ENCODE measurements at places on chromosomes 11 and 22. TPM values are rescaled to one million over a fixed set of nuclear protein-coding genes. Genes with fewer than 3 reads are reported as not detected.

DNA sequence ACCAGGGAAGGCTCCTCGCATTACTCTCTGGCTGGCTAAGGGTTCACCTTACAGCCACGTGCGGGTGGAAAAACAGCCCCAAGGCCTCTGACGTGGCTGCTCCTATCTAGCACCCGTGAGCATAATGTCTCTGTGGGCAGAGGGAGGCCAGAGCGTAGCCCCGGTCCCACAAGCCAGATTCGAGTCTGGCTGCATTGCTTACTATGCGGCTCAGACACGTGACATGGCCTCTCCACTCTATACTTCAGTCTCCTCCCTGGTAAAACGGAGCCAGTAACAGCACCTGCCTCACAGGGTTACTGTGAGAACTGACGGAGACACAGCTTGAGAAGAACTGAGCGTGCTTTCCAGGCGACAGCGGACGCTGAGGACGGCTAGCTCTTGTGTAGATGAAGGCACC, 105.8 kb upstream of the BID start:
- no peaks in the 10 kb centered on the region for H3K4me1 ChIP-seq
- DNase-seq, result no peak
- H3K27me3 ChIP-seq, result no peaks in the 10 kb centered on the region
- H3K27ac ChIP-seq, result no peak overlapping the region
- no peaks in the 10 kb centered on the region for H3K36me3 ChIP-seq

Gene ILK
- total RNA-seq, result 336 TPM

DNA sequence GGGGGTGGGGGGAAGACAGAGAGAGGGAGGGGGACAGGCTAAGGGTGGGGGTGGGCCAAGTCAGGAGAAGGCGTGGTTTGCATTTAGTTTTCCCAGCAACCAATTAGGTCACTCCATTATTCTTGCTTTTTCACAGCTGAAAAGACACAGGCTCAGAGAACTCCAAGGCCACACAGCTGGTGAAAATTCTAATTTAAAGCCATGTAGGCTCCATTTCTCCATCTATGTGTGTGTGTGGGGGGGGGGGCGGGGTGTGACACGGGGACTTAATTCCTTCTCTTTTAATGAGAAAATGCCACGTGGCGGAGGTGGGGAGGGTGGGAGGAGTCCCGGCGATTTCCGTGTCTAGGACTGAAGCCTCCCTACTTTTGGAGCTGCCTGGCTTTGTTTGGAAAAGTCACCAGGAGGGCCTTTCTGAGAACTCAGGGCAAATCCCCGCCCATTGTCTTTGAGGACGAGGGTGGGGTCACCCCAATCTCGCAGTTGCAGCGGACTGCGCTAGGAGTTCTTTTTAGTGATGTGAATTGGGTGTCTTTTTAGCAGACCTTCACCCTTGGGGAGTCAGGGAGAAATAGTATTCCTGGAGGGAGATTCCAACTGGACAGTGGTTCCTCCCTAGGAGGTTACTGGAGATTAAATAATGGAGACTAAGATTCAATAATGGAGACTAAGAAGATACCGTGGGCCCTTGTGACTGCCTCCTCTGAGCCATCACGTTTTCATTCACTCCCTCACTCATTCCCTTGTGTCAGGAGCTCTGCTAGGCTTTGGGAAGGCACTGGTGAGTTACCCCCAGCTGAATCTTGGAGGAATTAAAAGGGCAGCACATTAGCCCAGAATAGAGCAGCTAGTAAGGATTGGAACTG, 36.4 kb upstream of the PTPRJ start:
- H3K27me3 ChIP-seq, result no peaks in the 10 kb centered on the region
- H3K27ac ChIP-seq, result no peak overlapping the region
- H3K4me1 ChIP-seq, result no peaks in the 10 kb centered on the region

DNA sequence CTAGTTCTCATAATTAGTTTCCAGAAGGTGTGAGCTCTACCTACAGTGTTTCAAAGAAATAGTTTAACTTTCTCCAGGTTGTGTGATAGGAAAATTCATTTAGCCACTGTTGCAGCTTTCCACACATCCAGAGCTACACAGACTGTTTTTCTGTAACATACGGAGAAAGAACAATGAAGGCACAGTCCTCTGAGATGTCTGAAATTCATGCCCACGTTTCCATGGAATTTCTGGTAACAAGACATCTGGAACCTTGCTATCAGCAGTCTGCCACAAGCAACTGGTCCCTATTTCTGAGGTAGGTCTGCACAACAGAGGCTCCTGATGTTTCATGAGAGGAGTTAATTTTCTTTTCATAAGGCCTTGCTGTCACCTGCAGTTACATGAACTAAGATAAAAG, 273.3 kb upstream of the C11orf87 start:
- no peak for DNase-seq
- no peak overlapping the region for H3K27ac ChIP-seq
- H3K4me1 ChIP-seq, result no peaks in the 10 kb centered on the region
- H3K27me3 ChIP-seq, result no peaks in the 10 kb centered on the region
- H3K36me3 ChIP-seq, result no peaks in the 10 kb centered on the region

GRCh38 chr11:26229981-26230380, 101.9 kb upstream of the ANO3 start:
- H3K4me3 ChIP-seq, result no peak overlapping the region
- no peaks in the 10 kb centered on the region for H3K36me3 ChIP-seq
- H3K4me1 ChIP-seq, result no peaks in the 10 kb centered on the region
- no peak for DNase-seq

Gene SLC6A5
- total RNA-seq, result not detected

Gene MPZL3
- total RNA-seq, result 1.9 TPM

Gene KCTD14
- 10.6 TPM for total RNA-seq

Gene OR8H3
- total RNA-seq, result not detected

DNA sequence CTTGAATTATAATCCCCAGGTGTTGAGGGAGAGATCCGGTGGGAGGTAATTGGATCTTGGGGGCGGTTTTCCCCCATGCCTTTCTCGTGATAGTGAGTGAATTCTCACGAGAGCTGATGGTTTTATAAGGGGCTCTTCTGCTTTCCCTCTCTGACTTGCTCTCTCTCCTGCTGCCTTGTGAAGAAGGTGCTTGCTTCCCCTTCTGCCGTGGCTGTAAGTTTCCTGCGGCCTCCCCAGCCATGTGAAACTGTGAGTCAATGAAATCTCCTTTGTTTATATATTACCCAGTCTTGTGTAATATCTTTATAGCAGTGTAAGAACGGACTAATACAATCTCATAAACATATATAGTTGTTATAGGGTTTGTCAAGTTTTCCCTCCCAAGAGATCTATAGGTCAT, 32.8 kb downstream of the KCNE3 start:
- H3K4me1 ChIP-seq, result no peaks in the 10 kb centered on the region
- H3K36me3 ChIP-seq, result no peaks in the 10 kb centered on the region
- H3K27ac ChIP-seq, result no peak overlapping the region
- H3K4me3 ChIP-seq, result no peak overlapping the region
- no peaks in the 10 kb centered on the region for H3K27me3 ChIP-seq

Gene WBP2NL
- not detected for total RNA-seq

Gene KRTAP5-10
- not detected for total RNA-seq

DNA sequence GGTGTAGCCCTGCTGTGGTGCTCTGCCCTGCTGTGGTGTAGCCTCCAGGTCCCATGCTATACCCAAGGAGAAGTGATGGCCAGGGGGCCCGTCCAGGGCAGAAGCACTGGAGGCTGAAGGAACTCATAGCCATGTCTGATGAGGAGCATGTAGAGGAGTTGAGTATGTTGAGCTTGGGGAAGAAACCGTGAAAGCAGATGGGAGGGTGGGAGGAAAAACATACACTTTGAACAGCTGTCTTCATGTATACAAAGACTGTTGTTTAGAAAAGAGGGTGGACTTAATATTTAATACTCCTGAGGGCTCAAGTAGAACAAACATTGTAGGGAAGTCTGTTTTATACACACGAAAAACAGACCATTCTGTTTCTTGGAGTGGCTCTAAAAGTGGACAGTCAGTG, 26.6 kb upstream of the TTC12 start:
- H3K27me3 ChIP-seq, result no peaks in the 10 kb centered on the region
- no peaks in the 10 kb centered on the region for H3K36me3 ChIP-seq
- H3K4me1 ChIP-seq, result no peaks in the 10 kb centered on the region
- no peak overlapping the region for H3K4me3 ChIP-seq
- no peak overlapping the region for H3K27ac ChIP-seq

- DNase-seq, result peak; percentile 42
- peaks cover 10% of the 10 kb centered on the region for H3K4me1 ChIP-seq
- H3K27ac ChIP-seq, result peak overlapping the region; percentile 93
- H3K4me3 ChIP-seq, result peak overlapping the region; percentile 100
- H3K27me3 ChIP-seq, result no peaks in the 10 kb centered on the region
- no peaks in the 10 kb centered on the region for H3K36me3 ChIP-seq
Measured at GRCh38 chr11:77819921-77820564, 479 bp downstream of the RSF1 start.

DNA sequence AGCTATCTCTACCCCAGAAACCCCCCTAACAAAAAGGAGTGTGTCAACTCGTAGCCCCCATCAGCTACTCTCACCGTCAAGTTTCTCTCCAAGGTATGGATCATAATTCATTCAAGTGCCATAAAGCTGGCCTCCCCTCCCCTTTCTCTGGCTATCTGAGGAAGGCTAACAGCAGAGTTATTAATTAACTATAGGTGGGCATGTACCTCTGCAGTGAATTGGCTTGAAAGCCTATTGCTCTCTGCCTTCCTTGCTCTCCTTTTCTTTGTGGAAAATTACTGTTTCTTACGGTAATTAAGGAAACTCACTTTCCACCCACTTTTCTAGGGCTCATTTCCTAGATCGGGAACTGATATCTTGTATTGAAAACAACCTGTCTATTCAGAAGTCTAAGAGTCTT, 14.1 kb downstream of the POLA2 start:
- peaks cover 16% of the 10 kb centered on the region for H3K4me1 ChIP-seq
- H3K4me3 ChIP-seq, result no peak overlapping the region
- no peaks in the 10 kb centered on the region for H3K27me3 ChIP-seq
- H3K27ac ChIP-seq, result peak overlapping the region; percentile 64

DNA sequence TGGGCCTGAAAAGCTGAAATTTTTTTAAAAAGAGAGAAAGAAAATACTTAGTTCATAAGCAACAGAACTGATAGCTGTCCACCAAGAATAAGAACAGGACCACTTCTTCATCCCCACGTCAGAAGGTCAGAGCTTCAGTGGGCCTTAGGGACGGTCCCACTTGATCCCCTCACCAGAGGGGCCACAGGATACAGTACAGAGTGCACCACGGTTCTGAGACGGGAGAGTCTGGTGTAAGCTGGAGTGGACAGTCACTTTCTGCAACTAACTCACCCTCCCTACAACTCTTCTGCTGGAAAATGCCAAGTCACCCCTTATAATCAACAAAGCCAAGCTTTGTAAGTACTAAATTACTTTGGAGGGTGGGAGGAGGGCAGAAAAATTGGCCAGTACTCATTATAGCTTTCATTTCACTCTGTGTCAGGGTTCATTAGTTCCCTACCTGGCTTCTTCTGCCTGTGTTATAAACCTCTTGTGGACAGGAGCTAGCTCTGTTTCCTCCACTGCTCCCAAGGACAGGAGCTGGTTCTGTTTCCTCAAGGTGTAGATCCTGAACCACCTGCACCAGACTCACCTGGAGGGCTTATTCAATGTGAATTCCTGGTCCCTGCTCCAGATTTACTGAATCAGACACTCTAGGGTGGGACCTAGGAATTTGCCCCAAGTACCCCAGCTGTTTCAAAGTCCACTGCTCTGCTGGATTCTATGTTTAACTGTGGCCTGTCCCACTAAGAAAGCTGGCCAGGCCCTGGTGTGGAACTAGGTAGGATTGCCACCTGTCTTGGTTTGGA, 39.6 kb downstream of the SCGB1A1 start:
- H3K27me3 ChIP-seq, result no peaks in the 10 kb centered on the region
- no peaks in the 10 kb centered on the region for H3K36me3 ChIP-seq
- peak overlapping the region; percentile 19 for H3K27ac ChIP-seq
- no peaks in the 10 kb centered on the region for H3K4me1 ChIP-seq
- DNase-seq, result no peak

GRCh38 chr11:113481672-113482071, 6.5 kb upstream of the DRD2 start:
- no peaks in the 10 kb centered on the region for H3K4me1 ChIP-seq
- no peak for DNase-seq
- no peak overlapping the region for H3K27ac ChIP-seq
- H3K4me3 ChIP-seq, result no peak overlapping the region

Gene HRAS
- 5.4 TPM for total RNA-seq

Gene OR2AT4
- not detected for total RNA-seq

DNA sequence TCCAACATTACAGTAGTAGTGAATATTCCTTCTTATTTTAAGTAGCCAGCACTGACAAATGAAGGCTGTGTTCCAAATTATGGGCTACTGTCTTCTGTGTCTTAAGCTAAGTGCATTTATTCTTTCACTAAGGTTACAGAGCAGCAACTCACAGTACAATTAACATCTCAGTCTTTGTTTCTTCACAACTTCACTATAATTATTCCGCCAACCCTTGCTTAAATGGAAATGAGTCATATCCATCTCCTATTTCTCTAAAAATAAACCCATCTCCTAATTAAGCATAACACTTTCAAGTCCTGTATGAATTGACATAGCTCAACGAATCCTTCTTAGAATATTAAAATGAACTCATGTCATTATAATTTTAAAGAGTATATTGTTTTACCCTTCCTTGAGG, 6.7 kb downstream of the ETS1 start:
- no peaks in the 10 kb centered on the region for H3K27me3 ChIP-seq
- no peak for DNase-seq
- H3K4me1 ChIP-seq, result peaks cover 7% of the 10 kb centered on the region
- no peak overlapping the region for H3K27ac ChIP-seq
- H3K4me3 ChIP-seq, result no peak overlapping the region
- H3K36me3 ChIP-seq, result no peaks in the 10 kb centered on the region

DNA sequence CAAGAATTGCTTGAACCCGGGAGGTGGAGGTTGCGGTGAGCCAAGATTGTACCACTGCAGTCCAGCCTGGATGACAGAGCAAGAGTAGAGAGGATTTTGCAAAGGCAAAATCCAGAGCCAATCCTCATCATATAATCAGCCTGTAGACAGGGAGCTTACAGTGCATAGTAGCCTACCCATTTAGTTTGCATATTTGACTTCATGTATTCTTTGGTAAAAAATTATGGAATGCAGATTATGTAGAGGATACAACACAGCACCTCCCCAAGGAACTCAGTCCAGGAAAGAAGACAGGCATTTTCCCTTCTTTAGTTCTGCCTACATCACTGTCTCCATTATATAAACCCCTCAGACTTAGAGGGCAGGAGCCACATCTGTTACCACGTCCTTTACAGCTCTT, 39.7 kb upstream of the YWHAH start:
- no peaks in the 10 kb centered on the region for H3K4me1 ChIP-seq
- DNase-seq, result no peak
- no peak overlapping the region for H3K4me3 ChIP-seq

Gene MS4A1
- total RNA-seq, result 1.9 TPM

DNA sequence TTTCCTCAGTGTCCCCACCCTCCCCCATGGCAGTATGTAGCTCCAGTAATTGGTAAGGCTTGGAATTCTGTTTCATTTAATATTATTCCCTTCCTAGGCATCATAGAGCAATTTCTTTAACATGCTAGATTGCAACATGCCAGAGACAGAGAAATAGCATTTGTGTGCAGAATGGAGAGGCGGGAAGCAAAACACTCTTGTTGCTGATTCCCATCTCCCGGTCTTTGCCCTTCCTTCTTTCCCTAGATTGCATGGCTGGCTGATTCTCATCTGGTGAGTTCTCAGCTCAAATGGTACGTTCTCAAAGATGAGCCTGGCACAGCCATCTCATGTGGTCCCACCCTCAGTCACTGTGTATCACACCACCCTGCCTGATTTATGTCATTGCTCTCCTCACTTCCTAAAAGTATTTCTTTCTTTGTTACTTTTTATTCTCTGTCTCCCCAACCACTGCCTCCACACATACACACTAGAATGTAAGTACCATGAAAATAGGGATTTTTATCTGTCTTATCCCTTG, 66.9 kb downstream of the ARFGAP2 start:
- DNase-seq, result no peak
- H3K4me3 ChIP-seq, result no peak overlapping the region
- no peaks in the 10 kb centered on the region for H3K4me1 ChIP-seq
- no peaks in the 10 kb centered on the region for H3K36me3 ChIP-seq
- H3K27me3 ChIP-seq, result no peaks in the 10 kb centered on the region
